ENCODE measurements at places on chromosomes 1 and 21. TPM values are rescaled to one million over a fixed set of nuclear protein-coding genes. Genes with fewer than 3 reads are reported as not detected.
A peak's percentile ranks its signal among the peaks of the same experiment; 100 is the strongest.

- DNase-seq: no peak
Observed at GRCh38 chr1:13753636-13754402, 53.8 kb downstream of the PRDM2 start.

DNA sequence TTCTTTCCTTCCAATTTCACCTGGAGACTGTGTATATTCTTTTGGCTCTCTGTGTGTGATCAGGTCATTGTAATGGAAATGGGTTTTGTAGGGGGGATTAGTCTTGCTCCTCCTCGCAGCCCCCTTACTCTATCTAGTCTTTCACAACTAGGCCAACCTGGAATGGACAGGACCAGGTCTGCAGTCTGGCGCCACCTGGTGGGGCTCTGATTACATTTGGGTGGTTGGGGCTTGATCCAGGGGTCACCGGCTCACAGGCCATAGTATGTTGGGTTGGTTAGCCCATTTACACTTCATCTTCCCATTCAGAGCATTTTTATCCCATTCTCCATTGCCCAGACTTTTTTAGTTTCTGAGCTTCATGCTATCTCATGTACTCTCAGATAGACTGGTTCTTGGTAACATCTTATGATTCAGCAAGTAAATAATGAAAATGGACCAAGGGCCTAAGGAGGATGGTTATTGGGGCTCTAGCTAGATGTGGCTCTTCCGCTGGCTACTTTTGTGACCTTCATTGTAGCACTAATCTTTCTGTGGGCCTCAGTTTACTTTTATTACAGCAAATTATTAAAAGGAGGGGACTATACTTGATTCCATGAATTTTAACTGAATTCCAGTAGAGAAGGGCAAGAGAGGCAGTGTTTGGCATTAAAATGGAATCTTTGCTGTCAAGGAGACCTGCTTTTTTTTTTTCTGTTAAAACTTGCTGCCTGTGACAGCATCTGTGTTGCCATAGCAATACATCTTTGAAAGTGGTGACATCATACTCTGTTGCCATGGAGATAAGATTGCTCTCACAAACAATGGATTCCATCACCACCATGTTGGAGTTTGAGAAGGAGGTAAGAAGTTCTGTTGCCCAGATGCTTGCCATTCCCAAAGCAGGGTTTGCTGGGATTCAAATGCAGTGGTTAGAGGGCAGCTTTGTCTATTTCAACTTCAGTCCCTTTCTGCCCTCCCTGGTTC, 150.1 kb downstream of the PLXNA2 start:
- DNase-seq: peak; percentile 72

DNA sequence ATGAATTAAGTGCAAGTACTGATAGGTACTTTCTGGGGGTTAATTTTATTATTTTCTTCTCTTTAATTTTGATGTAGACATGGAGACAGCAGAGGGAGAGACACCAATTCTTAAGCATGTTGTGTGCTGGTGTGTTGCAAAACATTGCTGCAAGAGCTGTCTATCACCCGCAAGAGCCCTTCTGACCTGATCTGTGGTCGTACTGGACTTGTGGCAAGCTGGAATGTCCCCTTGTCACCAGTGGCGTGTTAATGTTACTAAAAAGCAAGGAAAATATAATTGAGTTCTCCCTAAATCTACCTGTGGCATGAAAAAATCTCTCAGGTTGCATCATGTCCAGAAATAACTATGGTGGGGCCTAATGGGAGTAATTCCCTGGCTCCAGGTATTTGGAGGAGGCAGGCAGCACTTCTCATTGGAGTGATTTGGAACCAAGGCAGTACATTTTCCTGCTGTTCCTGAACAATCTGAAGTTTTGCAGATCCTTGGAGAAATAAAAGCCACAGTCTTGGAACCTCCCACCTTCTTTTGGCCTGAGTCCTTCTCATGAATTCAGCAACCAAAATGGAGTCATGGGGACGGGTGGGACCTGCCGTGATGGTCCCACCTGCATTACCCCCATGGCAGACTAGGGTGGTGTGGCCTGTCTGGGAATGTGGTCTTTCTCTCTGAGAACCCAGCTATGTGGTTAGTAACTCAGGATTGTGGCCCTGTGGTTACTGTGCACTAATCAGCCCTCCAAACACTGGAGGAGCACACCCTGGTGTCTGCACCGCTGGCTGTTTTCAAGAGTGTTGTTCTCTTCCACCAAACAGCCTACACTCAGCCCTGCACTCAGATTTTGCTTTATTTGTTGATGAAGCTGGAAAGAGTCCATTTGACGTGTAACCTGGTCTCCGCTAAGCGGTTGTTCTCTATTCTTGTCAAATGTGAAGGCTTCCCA, 57.4 kb downstream of the GALNT2 start:
- no peak for DNase-seq

The KRTAP22-2 gene
- total RNA-seq: not detected

The USH2A gene
- total RNA-seq: not detected

The CPLANE2 gene
- 5.1 TPM for total RNA-seq

All from psoas muscle (tissue), 8 donors.